ENCODE measurements at places on chromosomes 4 and X. TPM values are rescaled to one million over a fixed set of nuclear protein-coding genes. Genes with fewer than 3 reads are reported as not detected.

FHDC1 gene
- total RNA-seq: 1.5 TPM

DNA sequence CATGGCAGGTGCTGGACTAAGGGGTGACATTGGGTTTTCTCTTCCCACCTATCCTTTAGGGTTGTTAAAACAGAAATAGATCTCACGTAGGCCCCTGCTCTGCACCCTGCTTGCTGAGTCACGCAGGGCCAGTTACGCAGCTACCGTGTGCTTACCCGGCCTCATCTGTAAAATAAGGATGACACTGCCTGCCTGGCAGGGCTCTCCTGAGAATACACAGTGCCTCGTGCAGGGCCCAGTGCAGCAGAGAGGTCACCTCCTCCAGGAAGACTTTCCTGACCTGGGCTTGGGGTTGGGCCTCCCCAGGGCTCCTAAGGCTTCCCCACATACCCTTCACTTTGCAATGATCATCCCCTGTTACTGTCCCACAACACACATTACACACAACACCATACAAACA is 33.6 kb upstream of the JAKMIP1 start:
- DNase-seq: no peak
- no peaks in the 10 kb centered on the region for H3K27me3 ChIP-seq
- H3K36me3 ChIP-seq: no peaks in the 10 kb centered on the region
- no peak overlapping the region for H3K27ac ChIP-seq
- no peak overlapping the region for H3K4me3 ChIP-seq

DNA sequence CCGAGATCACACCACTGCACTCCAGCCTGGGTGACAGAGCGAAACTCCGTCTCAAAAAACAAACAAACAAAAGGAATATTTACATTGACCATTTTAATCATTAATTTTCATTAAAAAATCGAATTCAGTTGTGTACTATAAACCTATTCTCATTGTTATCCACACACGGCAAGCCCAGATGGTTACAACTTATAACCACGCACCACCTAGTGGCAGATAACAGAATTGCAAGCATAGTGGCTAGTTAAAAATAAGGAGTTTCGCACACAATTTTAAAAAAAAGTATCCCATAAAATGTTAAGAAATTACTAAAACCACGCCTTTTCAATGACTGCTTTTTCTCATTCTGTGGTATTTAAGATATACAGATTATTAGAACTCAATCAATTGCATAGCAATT is 25.4 kb downstream of the MBNL3 start:
- no peaks in the 10 kb centered on the region for H3K27me3 ChIP-seq
- no peak overlapping the region for H3K4me3 ChIP-seq
- H3K4me1 ChIP-seq: no peaks in the 10 kb centered on the region
- no peak for DNase-seq

DNA sequence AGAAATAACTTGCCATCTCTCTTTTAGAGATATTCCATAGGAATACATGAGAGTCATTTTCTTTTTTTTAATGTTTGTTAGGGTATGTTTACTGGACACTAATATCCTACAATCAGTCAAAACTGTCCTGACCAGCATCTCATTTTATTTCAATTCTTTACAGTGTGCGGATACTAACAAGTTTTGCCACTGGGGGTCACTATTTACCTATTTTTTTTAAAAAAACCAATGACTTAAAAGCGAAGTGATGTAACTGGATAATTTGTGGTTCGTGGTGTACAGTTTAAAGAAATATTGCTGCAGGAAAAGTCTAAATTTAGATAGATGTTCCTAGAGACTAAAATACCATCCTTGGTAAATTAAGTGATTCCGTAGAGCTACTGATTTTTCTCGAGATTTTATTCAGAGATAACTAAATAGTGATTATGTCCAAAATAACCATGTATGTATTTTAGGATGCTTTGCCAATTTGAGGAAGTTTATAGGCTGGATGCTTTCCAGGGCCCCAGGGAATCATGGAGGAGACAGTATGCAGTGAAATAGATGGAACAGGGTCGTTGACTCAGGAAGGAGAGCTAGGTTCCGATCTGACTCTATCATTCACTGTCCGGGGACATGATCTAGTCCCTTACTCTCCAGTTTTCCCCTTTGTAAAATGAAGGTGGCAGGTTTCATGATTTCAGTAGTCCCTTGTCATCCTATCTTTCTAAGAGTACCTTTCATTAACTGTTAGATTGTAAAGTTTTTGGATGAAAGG is 34.0 kb upstream of the GNPDA2 start:
- no peaks in the 10 kb centered on the region for H3K36me3 ChIP-seq
- no peak overlapping the region for H3K4me3 ChIP-seq
- H3K4me1 ChIP-seq: no peaks in the 10 kb centered on the region
- no peaks in the 10 kb centered on the region for H3K27me3 ChIP-seq
- no peak overlapping the region for H3K27ac ChIP-seq

DNA sequence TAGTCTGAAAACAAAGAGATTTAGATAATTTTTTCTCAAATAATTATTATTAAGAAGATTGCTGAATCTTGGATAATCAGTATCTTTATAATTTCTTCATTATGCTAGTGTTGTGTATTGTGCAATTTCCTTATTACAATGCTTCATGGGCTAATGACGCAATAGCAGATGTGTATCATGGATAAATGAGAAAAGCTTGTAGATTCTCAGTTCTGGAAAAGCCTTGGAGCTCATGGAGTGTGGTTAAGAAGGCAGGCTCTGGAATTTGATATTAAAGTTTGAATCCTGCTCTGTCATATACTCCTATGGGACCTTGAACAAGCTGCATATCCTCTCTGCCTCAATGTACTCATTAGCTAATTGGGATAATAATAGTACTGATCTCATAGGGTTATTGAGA is 18.9 kb upstream of the CXCL8 start:
- DNase-seq: no peak
- no peaks in the 10 kb centered on the region for H3K27me3 ChIP-seq
- no peak overlapping the region for H3K27ac ChIP-seq
- H3K36me3 ChIP-seq: no peaks in the 10 kb centered on the region
- no peak overlapping the region for H3K4me3 ChIP-seq

- peaks cover 22% of the 10 kb centered on the region for H3K4me1 ChIP-seq
- H3K36me3 ChIP-seq: no peaks in the 10 kb centered on the region
- H3K27ac ChIP-seq: no peak overlapping the region
- no peaks in the 10 kb centered on the region for H3K27me3 ChIP-seq
Measured at GRCh38 chr4:152462695-152463094, 73.2 kb downstream of the FBXW7 start.
